ENCODE measurements at places on chromosomes 16 and 17. TPM values are rescaled to one million over a fixed set of nuclear protein-coding genes. Genes with fewer than 3 reads are reported as not detected.

Gene CACNG1
- total RNA-seq, result not detected

Gene CNEP1R1
- 24.1 TPM for total RNA-seq

Gene PRR29
- total RNA-seq, result 0.29 TPM

Gene IRX3
- not detected for total RNA-seq

Gene ZFHX3
- 6.2 TPM for total RNA-seq

Gene FOXF1
- not detected for total RNA-seq

Gene ABCA10
- total RNA-seq, result not detected

Gene G6PC1
- total RNA-seq, result 1.9 TPM

Gene BEAN1
- 0.13 TPM for total RNA-seq

Gene SLC47A1
- not detected for total RNA-seq

Gene SLC13A5
- total RNA-seq, result not detected

Gene CHRNE
- total RNA-seq, result 0.27 TPM

Gene UNK
- total RNA-seq, result 67.6 TPM

Gene MMP28
- total RNA-seq, result not detected

Gene NHERF2
- 0.27 TPM for total RNA-seq

Gene PLEKHG4
- total RNA-seq, result 0.51 TPM

Gene CCL1
- not detected for total RNA-seq

Gene KRT24
- not detected for total RNA-seq

Gene CIBAR2
- total RNA-seq, result not detected

Gene MYBBP1A
- total RNA-seq, result 106 TPM

Gene TMC8
- total RNA-seq, result 219 TPM

Gene TNFSF13
- 4.8 TPM for total RNA-seq

Gene NPIPB8
- 1.6 TPM for total RNA-seq

Gene AOC2
- 5.0 TPM for total RNA-seq

Gene KRT27
- total RNA-seq, result not detected

Gene HAS3
- total RNA-seq, result 0.31 TPM

Gene KRTAP1-5
- total RNA-seq, result not detected

Gene CCL3
- not detected for total RNA-seq

Gene ADGRG1
- not detected for total RNA-seq

Gene HOXB1
- not detected for total RNA-seq

Gene CDK10
- total RNA-seq, result 129 TPM

Gene GIT1
- 60.2 TPM for total RNA-seq

Gene TPSB2
- total RNA-seq, result not detected

Gene LGALS9B
- not detected for total RNA-seq

Gene GLP2R
- total RNA-seq, result not detected

Gene GPR142
- total RNA-seq, result not detected

Gene MT1G
- total RNA-seq, result not detected

Gene ABCA6
- 5.2 TPM for total RNA-seq

Gene LGALS9
- total RNA-seq, result 4.2 TPM

Gene ZNF174
- 21.7 TPM for total RNA-seq

Gene VASN
- total RNA-seq, result not detected

Gene RND2
- total RNA-seq, result 0.30 TPM

Gene CA10
- total RNA-seq, result not detected
